Activated CD4-positive, alpha-beta T cell treated with anti-CD3 and anti-CD28 coated beads, Interleukin-2, amount 50 U/mL, for 4 hours (primary cell): ENCODE measurements at places on chromosomes 1 and 21.

- DNase-seq = no peak
Measured at GRCh38 chr1:183310753-183311479, 107.3 kb downstream of the NMNAT2 start.

DNA sequence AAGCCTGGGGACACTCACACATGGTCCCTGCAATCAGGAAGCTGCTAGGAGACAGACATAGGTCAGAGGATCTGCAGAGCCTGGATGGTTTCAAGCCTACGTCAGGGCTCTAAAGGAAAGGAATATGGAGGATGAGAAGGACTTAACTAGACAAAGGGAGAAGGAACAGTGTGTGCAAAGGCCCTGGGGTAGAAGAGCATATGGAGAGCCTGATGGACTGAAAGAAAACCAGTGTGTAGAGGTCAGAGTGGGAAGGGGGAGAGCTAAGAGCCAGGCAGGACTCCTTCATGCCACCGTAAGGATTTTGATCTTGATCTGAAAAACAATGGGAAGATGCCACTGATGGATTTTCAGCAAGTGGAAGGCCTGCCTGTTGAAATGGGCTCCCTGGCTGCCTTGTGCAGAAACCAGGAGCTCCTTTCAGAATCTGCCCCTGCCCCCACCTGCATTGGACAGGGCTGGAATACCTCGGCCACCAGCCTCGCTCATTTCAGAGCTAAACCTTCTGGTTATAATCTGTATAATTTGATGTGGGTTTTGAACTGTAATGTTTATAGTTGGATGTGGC is 8.6 kb downstream of the FHAD1 start:
- no peak for DNase-seq

GRCh38 chr1:185598332-185598731 is 135.9 kb upstream of the HMCN1 start:
- no peak for DNase-seq

DNA sequence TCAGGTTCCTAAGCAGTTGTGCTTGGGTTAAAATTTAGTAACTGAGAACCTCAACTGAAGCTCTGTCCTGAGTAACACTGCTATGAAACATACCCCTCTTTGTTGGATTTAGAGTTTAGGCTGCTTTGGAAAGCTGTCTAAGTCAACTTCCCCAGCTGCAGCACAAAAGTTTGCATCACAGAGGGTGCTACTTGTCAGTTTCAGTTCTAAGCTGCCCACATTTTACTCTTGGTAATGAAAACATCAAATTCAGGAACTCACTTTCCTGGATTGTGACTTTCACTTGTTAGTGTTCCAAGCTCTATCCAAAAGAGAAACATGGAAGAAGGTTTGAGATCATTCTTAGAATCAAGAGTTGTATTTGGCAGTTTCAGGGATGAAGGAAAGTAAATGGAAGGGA is 191.7 kb upstream of the NFIA start:
- DNase-seq = no peak

- DNase-seq = no peak
Measured at GRCh38 chr1:170194451-170194850, 48.7 kb downstream of the NTMT2 start.

- no peak for DNase-seq
Measured at GRCh38 chr1:31607360-31607759, 10.1 kb upstream of the HCRTR1 start.

DNA sequence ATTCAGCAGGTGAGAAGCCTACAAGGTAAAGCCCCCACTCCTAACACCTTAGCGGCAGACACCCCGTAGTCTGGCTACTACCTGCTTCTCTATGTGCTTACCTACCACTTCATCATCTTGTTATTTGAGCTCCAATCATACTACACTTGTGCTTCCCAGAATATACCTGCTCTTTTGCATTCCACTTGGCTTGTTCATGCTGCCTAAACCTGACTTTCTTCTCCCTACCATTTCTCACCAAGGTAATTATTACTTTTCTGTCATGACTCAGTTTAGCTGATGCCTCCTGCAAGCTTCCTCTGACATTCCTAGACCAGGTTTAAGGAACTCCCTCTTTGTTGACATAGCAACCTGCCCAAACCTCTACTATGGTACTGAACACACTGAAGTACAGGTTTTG is 495.6 kb upstream of the C1orf87 start:
- DNase-seq = no peak
